Activated CD4-positive, CD25-positive, alpha-beta regulatory T cell treated with anti-CD3 and anti-CD28 coated beads, Interleukin-2, amount 50 U/mL, for 72 hours (primary cell): ENCODE measurements at places on chromosomes 11 and 22.

- DNase-seq, result no peak
These were observed 20.6 kb downstream of the IGHMBP2 start for GRCh38 chr11:68924073-68924925.

GRCh38 chr22:46612904-46613605 lies 7.1 kb upstream of the GRAMD4 start:
- no peak for DNase-seq

GRCh38 chr11:34928268-34928959 lies 12.0 kb downstream of the PDHX start:
- DNase-seq, result no peak

DNA sequence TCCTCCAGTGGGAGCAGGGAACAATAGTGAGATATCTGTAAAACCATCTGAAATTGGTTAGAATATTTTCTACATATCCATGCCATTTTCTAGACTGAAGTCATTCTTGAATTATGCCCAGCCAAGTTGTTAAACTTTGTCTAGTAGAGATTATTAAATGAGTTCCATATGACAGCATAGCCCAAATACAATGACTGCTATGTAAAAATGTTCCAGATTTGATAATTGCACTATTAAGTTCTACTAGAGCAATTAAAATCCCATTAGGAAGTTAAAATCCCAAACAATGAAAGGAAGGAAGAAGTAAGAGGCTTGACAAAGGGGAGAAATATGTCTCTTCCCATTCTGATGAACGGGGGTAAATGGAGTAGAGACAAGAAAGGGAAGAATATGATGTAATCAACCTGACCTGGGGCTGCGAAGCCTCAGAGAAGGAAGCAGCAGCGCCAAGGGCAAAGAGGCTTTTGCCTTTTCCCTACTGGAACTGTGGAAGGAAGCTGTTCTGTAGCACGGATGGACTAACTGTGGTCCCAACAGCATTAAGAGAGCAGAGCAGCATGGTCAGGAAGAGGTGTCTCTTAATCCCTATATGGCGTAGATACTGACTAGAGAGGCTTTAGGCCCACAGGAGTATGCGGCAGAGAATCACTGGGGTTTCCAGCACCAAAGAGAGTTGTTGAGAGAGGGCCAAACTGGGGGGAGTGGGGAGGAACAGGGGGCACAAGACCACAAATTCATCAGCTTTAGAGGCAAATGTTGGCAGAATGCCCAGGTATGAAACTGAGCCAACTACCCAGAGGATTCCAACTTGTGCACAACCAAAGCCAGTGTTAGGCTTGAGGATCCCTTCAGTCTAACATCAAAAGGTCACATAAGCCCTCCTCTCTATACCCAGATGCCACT lies 26.7 kb downstream of the RRP8 start:
- DNase-seq, result no peak

DNA sequence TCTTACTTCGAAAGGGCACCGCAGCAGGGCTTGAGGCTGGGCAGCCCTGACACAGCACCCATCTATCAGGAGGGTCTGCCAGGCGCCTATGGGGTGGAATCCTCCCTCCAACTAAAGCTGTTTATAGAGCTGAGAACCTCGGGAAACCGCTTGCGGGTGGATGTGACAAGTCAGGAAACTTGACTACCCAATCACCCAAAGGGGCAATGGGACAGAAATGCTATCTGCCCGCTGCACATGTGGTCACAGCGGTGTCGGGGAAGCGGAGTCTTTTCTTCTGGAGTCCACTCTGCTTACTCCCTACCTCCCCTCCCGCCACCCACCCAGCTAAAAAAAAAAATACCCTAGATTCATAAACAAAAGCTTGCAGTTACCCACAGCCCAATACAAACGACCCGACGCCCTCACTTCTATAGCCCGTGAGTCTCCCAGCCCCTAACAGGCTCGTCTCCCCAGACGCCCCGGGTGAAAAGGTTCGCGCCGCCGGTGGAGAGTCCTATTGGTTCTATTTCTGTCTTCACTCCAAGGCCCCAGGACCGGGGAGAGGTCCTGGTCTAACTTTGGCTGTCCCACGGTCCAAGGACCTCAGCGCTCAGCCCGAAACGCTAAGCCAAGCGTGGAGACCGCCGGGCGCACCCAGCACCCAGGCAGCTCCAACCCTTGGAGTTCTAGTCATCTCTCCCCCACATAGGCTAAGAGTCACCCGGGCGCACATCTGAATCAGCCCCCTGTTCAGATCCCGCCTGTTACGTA lies 1.4 kb downstream of the TRPC6 start:
- no peak for DNase-seq
